Ureter (tissue), 1 donor: ENCODE measurements at places on chromosomes 3 and 15. TPM values are rescaled to one million over a fixed set of nuclear protein-coding genes. Genes with fewer than 3 reads are reported as not detected.

- DNase-seq: no peak
Measured at GRCh38 chr15:57411945-57412768, 35.9 kb downstream of the CGNL1 start.

DNA sequence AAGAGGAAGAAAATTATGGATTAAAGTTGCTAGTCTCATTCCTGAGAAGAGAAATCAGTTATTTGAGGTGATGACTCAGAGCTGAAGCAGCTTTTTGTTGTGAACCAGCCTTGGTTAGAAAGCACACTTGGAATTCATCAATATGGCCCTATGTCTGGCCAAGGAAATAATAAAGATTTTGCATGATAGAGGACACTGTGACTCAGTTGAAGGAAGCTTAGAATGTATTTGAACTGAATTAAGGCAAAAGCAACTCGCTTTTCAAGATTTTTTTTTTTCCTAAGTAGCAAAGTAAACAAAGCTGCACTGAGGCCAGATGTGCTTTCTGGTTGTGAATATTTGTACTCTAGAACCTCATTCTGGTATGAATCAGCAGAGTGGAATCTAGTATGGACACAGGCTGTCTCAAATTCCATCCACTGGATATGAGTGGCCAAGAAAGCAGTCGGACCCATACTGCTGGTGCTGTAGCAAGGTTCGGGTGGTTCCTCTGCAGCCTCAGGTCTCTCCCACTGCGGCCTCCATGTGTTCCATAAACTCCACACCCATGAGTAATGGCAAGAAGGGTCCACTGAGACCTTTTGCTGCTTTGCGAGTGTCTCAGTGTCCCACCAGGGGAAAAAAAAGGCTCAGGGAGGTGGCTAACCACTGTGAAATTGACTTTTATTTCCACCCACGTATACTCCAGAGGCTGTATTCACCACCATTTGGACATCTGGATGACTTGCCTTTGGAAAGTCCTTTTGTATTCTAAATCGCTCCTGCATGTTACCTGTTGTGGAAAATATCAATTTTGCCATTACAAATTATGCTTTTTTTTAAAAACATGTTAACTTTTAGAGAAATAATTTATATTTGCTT lies 53.1 kb downstream of the TGFBR2 start:
- DNase-seq: no peak

DNA sequence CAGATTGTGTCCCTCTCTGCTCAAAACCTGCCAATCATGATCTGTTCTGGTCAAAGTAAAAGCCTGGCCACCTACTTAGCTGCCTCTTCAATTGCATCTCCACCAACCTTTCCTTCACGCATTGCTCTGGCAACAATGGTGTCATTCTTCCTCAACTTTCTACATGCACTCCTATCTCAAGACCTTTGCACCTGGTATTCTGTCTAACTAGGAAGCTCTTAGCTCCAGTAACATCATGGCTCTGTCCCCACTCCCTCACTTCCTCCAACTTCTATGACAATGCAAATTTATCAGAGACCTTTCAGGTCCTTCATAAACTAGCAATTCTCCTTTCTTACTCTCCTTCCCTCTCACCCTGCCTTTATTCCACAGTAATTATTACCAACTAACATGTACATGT lies 267.4 kb upstream of the ARL6 start:
- DNase-seq: no peak

DNA sequence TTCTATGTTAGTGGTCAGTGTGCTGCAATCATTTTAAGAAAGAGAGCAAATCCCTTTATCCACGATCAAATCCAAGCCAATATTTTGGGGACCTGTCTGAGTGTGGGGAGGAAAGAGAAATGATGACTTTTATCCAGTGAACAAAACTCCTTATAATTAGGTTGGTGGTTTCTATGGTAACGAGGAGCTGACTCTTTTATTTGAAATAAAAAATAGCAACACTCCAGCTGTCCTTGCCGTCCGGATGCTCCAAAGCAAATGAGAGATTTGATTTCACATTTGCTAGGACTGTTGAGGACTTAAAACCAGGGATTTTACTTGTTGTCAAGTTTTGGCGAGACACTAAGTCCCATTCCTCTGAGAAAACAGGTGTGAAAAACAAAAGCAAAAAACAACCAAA lies 154.0 kb upstream of the PRICKLE2 start:
- DNase-seq: no peak

GRCh38 chr3:190526787-190527762 lies 13.2 kb downstream of the IL1RAP start:
- DNase-seq: no peak

The PLSCR2 gene
- total RNA-seq: 2.6 TPM

The CLDN11 gene
- total RNA-seq: 10.6 TPM

The GOLGA6L4 gene
- 9.1 TPM for total RNA-seq

The ST8SIA2 gene
- total RNA-seq: not detected

The VIPR1 gene
- total RNA-seq: 72.7 TPM

The ASB7 gene
- total RNA-seq: 12.0 TPM

The TXNRD3 gene
- 12.3 TPM for total RNA-seq
